ENCODE measurements at places on chromosomes 11 and 22.
A peak's percentile ranks its signal among the peaks of the same experiment; 100 is the strongest.

GRCh38 chr11:122821169-122821568 is 17.1 kb upstream of the CRTAM start:
- DNase-seq: no peak

DNA sequence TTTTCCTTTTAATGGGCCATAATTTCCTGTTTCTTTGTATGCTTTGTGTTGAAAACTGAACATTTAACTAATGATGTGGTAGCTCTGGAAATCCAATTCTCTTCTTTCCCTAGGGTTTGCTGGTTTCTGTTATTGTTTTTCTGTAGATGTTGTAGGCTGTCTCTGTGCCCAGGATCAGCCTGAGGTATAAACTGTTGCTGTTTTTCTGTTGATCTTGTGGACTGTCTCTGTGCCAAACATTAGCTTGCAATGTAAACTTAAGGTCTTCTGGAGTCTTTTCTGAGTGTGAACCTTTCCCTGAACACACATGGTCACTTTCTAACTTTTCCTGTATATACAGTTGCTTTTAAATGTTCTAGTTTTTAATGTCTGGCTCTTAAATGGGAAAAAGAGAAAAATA is 5.9 kb upstream of the TSKU start:
- DNase-seq: no peak

DNA sequence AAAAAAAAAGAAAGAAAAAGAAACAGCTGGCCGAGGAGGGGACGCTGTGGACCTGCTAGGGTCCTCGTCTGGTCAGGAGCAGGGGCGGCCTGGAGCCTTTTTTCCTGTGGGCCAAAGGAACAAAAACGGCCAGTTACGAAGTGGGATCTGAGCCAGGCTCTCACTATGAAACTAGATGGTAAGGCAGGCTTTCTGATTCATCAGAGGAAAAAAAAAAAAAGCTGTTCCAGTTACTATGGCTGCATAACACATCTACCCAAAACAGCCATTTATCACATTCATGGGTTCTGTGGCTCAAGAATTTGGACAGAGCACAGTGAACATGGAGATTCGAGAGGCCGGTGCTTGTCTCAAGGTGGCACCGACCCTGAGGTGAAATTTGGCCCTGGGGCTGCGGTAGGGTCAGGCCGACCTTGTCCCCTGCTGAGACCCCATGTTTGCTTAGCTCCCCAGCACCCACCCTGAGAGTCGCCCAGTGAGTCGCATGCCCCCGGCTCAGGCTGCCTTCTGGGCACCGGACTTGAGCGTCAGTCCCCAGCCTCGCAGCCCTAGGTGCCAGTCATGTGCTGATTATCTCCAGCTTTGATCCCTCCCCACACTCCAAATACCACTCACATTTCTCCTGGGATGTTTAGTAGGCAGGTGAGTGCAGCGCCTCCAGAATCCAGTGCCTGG is 34.2 kb downstream of the MRGPRD start:
- peak; percentile 34 for DNase-seq

- no peak for DNase-seq
Observed at GRCh38 chr11:63506876-63507275, 992 bp downstream of the LGALS12 start.

DNA sequence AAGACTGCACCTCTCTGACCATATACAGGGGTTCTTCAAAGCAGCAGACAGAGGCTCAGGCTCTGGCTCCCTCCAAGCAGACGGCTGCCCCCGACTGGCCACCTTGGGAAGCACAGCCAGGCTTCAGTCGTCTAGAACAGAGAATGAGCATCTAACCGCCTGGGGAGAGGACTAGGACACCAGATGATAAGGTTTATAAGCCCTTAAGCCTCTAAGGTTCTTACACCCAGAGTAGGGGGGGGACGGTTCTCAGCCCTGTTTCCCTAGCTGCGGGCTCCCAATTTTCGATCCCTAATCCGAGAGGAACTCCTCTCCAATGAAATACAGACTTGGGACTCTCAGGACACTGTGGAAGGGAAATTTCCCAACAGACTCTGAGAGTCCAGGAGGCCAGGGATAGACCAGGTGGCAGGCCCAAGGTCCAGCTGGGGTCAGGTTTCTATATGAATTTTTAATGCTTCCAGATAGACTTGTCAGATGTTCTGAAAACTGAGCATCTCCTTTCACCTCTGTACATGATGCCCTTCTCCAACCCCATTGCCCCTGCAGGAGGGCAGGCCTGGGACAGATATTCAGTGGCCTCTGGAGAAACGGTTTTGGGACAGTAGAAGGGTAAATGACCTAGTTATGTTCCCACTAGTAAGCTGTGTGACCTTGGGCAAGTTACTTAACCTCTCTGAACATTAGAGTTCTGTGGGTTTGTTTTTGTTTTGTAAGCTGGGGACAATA is 20.2 kb downstream of the RTN4RL2 start:
- DNase-seq: peak; percentile 70

- DNase-seq: no peak
Observed at GRCh38 chr11:43955381-43956118, 13.1 kb downstream of the C11orf96 start.

DNA sequence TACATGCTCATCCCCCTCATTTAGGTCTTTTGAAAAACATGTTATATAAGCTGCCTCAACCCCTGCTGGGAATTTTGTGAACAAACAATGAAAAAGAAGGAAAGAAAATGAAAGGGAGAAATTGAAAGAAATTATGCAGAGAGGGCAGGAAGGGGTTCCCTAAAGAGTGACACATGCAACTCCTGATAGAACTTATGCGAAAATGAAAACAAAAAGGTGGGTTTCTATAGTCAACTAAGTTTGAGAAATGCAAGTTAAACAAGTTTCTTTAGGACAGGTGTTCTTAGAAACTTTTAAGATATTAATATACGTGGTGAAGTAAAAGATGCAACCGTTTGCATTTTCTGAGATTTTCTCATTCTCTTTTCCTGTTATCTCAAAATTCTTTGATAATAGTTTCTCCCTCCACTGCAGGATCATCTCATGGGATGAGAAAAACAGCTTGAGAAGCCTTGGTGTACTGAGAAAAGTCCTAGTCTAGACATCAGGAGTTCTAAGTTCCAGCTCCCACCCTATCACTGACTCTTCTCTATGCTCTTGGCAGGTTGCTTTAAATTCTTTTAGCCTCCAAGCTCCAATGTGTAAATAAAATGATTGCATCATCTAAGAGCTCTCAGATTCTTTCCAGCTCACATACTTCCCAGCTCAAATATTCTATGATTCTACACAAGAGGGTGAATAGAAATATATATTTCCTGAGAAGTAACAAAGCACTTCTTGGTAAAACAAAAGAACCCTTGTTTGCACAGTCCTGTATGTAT is 109.2 kb downstream of the FAM76B start:
- DNase-seq: peak; percentile 29

GRCh38 chr11:88438721-88439120 is 101.2 kb upstream of the CTSC start:
- no peak for DNase-seq

Data from DMS53 (cell line).